ENCODE measurements at places on chromosomes 4 and X.
A peak's percentile ranks its signal among the peaks of the same experiment; 100 is the strongest.

GRCh38 chr4:13328591-13328990, 155.5 kb downstream of the RAB28 start:
- DNase-seq, result no peak

GRCh38 chrX:49976682-49977197, 54.3 kb downstream of the CLCN5 start:
- no peak for DNase-seq

DNA sequence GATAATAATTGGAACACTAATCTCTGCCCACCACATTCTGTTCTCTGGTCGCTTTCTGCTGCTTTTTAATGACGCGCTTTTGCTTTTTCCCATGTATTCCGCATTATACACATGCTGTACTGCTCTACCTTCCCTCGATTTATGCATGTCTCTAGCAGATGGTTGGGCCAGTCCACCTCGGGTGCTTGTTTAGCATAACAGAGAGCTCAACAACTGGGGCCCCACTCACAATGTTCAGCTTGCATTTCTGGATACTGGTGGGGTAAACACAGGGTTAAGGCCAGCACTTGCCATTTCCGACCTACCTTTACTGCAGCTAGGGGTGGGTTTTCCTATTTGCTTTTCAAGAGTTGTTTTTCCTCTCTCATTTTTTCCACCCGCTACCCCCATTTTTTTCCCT, 255.8 kb downstream of the SOX3 start:
- DNase-seq, result no peak

DNA sequence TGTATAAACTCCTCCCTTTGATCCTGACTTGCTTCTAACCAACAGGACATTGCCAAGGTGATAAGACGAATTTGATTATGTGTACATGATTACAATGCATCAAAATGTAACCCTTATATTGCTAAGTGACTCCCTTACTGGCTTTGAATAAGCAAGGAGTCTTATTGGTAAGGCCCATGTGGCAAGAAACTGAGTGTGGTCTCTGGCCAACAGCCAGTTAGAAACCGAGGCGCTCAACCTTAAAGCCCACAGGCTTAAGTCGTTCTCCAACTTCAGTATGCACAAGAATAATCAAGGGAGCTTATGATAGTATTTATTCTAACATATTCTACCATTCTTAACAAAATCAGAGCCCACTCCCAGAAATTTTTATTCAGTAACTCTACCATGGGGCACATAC, 374.2 kb upstream of the F9 start:
- no peak for DNase-seq

- no peak for DNase-seq
Measured at GRCh38 chrX:55908661-55909212, 191.2 kb downstream of the RRAGB start.

DNA sequence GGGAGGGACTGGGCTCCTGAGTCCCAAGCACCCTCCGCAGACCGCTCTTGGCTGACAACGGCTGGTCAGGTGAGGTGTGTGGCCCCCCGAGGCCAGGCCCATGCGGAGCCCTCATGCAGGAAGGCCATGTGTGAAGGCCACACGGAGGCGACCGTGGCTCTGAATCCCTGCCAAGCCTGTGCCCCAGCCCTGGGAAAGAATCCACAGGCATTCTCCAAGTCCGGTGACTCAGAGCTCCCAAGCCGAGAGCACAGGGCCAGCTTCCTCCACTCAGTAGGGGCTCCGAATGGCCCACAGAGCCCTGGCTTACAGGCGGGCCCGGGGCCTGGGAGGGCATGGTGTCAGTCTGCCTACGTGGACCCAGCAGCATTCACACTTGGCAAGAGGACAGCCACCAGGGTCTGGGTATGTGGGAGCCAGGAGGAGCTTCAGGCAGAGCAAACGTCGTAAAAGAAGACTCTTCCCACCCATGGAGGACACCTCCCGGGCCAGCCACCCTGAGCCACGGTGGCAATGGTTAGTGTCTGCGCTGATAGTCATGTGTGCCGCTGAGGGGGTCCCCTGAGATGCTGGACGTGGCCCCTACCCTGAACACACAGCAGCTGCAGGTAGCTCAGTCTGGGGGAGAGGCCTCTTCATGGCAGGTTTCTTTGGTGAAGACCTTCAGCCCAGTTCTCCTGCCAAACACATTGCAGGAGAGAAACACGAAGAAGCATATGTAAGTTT, 105.7 kb downstream of the PSAPL1 start:
- DNase-seq, result peak; percentile 52

DNA sequence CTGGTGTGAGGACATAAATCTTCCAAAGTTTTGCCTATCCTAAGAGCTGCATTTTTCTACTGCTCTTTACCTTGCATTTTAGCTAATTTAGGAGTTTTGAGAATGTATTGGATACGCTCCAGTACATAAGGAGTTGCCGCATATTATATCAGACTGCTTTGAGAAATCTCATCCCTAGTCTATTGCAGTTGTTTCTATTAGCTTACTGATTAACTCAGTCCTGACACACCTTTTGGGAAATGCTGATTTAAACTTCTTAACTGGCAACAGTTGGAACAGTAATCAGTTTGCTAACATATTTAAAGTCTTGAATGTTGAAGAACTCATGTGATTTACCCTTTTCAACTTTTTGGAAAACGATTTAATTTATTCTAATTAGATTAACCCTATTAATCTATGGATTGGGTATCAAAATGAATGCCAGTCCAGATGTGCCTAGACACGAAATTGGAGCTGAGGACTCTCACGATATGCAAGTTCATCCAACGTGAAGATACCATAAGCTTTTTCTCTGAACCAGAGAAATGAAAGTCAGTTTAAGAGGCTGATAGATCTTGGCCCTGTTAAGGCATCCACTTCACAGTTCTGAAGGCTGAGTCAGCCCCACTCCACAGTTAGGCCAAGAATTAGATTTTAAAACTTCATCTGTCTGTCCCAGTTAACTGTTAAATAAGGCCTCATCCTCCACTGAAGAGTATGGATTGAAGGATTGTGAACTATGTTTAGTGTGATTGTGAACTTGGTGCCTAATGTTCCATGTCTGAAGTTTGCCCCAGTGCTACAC, 90.0 kb downstream of the MAOA start:
- DNase-seq, result no peak

- no peak for DNase-seq
Measured at GRCh38 chr4:8380511-8381415, 59.8 kb downstream of the ACOX3 start.

- no peak for DNase-seq
Measured at GRCh38 chr4:76782837-76783236, 115.1 kb downstream of the SOWAHB start.

DNA sequence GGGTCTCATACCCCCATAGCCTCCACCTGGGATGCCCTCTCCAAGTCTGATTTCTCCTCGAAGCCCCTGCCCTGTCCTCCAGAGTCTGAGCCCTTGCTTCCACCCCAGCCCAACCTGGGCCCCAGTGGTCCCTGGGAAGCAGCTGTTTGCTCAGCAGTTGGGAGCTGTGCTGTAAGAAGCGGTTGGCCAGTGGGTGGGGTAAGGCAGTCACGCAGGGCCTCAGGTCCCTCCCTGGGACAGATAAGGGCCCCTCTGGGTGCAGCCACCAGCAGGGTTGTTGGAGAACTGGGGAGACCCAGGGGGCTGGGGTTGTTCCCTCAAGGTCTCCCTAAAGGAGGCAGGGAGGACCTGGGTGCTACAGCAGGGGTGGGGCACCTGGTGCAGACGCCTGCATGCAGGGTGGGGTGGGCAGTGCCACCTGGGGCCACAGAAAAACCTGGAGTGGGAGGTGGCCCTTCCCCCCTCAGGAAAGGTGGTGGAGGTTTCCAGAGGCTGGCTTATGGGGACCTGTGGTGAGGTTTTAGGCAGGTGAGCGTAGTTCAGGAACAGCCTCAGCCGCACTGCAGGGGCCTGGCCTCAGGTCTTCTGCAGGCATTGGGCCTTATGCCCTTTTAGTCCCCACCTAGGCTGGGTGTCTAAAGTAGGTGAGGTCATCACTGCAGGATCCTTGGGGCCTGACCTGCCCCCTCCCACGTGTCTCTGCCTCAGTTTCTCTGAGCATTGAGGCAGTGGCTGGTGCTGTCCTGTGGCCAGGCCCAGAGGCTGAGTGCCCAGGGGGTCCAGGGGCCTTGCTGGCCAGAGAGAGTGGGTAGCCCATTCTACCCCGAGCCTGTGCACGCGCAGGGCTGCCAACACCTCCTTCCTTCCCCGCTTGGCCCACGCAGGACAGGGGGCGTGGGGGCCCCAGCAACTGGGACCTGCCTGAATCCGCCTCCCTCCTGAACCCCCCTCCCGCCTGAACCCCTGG, 3.1 kb upstream of the SLC26A1 start:
- DNase-seq, result no peak

GRCh38 chr4:16532240-16532970, 306.1 kb upstream of the TAPT1 start:
- DNase-seq, result no peak

- no peak for DNase-seq
Measured at GRCh38 chr4:54228961-54229501, at the start of gene PDGFRA. PDGFRA (plus strand) TSS chr4:54229293; CDS start chr4:54258769, 29,476 bp downstream.

- DNase-seq, result no peak
Measured at GRCh38 chr4:16790508-16790907, 107.9 kb downstream of the LDB2 start.

- no peak for DNase-seq
Measured at GRCh38 chrX:110758781-110759422, 36.7 kb downstream of the CHRDL1 start.

- DNase-seq, result no peak
Measured at GRCh38 chr4:168880072-168880675, 129.9 kb downstream of the CBR4 start.

GRCh38 chrX:35841872-35842271, 43.7 kb downstream of the MAGEB16 start:
- no peak for DNase-seq

DNA sequence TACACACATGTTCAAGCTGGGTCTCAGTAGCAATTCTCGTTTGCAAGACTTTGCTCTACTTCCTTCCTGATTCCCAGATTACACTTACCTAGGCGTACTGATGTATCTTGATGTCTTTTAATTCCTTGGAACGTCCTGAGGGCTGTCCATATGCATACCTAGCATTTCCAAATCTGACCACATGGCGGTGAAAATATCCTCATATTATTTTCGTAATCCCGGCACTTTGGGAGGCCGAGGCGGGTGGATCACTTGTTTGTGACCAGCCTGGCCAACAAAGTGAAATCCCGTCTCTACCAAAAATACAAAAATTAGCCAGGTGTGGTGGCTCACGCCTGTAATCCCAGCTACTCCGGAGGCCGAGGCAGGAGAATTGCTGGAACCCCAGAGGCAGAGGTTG, 1786.3 kb upstream of the TENM3 start:
- DNase-seq, result no peak

GRCh38 chr4:145541346-145541745, 59.7 kb downstream of the SMAD1 start:
- DNase-seq, result no peak

DNA sequence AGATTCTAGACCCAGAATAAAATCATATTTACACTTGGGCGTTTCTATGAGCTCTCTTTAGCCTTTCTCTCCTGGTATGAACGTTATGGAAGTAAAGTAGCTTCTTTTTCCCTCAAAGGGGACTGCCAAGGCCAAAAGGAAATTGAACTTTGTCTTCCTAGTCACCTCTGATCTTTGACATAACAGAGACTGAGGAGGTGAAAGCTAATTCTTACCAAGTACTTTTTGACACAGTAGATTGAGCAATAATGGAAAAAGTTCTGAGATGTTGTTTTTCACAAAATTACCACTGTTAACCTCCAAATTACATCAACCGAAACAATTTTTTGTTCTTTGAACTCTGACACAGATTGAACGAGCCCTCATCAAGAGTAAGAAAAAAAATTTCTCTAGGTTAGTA, 318.4 kb downstream of the TEX13A start:
- DNase-seq, result no peak

GRCh38 chr4:86970447-86971354, 35.9 kb downstream of the AFF1 start:
- DNase-seq, result no peak

DNA sequence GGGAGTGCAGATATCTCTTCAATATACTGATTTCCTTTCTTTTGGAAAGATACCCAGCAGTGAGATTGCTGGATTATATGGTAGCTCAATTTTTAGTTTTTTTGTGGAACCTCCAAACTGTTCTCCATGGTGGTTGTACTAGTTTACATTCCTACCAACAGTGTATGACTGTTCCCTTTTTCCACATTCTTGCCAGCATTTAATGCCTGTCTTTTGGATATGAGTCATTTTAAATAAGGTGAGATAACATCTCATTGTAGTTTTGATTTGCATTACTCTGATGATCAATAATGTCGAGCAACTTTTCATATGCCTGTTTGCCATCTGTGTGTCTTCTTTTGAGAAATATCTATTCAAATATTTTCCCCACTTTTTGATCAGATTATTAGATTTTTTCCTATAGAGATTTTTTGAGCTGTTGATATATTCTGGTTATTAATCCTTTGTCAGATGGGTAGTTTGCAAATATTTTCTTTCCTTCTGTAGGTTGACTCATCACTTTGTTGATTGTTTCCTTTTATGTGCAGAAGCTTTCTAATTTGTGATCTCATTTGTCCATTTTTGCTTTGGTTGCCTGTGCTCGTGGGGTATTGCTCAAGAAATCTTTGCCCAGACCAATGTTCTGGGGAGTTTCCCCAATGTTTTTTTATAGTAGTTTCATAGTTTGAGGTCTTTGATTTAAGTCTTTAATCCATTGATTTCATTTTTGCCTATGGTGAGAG, 552.7 kb downstream of the ZNF674 start:
- DNase-seq, result no peak

DNA sequence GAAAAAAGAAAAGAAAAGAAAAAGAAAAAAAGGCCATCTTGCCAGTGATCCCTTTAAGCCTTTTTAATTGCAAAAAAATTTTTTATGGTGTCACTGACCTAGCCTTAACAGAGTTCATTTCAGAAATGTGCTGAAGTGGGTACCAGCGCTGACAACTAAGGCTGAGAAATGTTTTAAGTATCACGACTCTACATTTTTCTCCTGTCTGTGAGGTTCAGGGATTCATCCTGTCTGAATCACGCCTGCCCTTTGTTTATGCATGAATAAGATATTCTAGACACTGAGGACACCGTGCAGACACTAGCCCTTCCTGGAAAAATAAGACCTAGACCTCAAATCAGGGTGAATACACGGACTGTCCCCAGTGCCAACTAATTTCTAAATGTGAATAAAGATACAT, 154.4 kb upstream of the NOCT start:
- no peak for DNase-seq

- no peak for DNase-seq
Measured at GRCh38 chr4:87390551-87390890, 467 bp downstream of the HSD17B11 start.

DNA sequence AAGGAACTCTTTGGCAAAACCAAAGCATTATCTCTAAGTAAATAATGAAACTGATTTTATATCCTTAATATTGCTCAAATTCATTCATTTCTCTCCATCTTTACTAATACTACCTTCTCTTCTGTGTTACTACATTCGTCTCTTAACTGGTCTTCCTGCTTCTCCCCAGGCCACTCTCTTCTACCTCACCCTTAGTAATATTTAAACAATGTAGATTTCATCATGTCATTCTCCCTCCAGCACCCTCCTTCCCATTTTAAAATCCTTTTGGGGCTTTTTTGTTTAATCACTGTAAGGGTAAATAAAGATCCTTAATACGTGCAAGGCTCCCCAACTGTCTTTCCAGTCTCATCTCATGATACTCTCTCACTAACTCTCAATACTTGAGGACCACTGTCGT, 19.4 kb downstream of the FHIP1A start:
- no peak for DNase-seq

GRCh38 chr4:147477439-147477838, 3.5 kb upstream of the EDNRA start:
- no peak for DNase-seq
